ENCODE measurements at places on chromosomes 2 and 18. TPM values are rescaled to one million over a fixed set of nuclear protein-coding genes. Genes with fewer than 3 reads are reported as not detected.
A peak's percentile ranks its signal among the peaks of the same experiment; 100 is the strongest.

GRCh38 chr18:6876641-6877041, 147.1 kb downstream of the ARHGAP28 start:
- no peaks in the 10 kb centered on the region for H3K27me3 ChIP-seq
- H3K27ac ChIP-seq: peak overlapping the region; percentile 7
- H3K36me3 ChIP-seq: 0 out of 2 replicates have a peak, but pooled peaks cover 3% of the 10 kb centered on the region
- H3K4me3 ChIP-seq: no peak overlapping the region

DNA sequence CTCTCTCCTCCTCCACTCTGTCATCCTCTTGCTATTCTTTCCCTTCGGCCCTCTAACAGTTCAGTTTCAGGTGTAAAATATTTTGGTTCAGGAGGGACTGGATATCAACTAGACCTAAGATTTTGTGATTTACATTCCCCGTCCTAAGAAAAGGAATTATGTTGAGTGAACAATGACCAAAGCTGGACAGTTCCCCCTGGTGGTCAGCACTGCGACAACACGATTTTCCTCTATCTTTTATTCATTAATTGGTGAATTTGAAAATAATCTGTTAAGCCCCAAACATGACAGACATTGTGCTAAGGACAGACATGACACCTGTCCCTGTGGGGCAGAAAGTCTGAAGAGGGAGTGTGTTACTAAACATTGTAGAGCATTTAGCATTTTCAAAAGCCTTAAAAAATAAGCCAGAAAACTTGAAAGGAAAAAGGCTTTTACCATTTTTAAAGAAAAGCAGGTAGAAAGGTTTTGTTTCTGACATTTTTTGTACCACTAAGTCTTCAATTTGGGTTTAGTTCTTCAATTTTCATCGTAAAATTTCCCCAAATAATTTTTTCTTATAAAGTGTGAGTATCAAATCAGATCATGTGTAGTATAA, 28.4 kb upstream of the GTF2A1L start:
- H3K4me3 ChIP-seq: no peak overlapping the region
- no peak overlapping the region for H3K27ac ChIP-seq
- H3K36me3 ChIP-seq: peaks cover 8% of the 10 kb centered on the region
- H3K27me3 ChIP-seq: peaks cover 16% of the 10 kb centered on the region
- peak; percentile 59 for DNase-seq
- peaks cover 37% of the 10 kb centered on the region for H3K4me1 ChIP-seq

GRCh38 chr18:49175071-49175470, 224.3 kb upstream of the SMAD7 start:
- H3K27ac ChIP-seq: no peak overlapping the region
- no peak for DNase-seq
- H3K36me3 ChIP-seq: no peaks in the 10 kb centered on the region

- no peaks in the 10 kb centered on the region for H3K4me1 ChIP-seq
- no peak overlapping the region for H3K27ac ChIP-seq
- peaks cover 7% of the 10 kb centered on the region for H3K36me3 ChIP-seq
- no peaks in the 10 kb centered on the region for H3K27me3 ChIP-seq
- DNase-seq: no peak
These were observed 28.4 kb downstream of the AAK1 start for GRCh38 chr2:69615078-69615625.

GRCh38 chr2:69917852-69918251, 2.9 kb downstream of the MXD1 start:
- H3K4me1 ChIP-seq: peaks cover 4% of the 10 kb centered on the region
- no peak for DNase-seq
- no peaks in the 10 kb centered on the region for H3K27me3 ChIP-seq

- no peak overlapping the region for H3K27ac ChIP-seq
- H3K27me3 ChIP-seq: peaks cover 8% of the 10 kb centered on the region
- no peaks in the 10 kb centered on the region for H3K36me3 ChIP-seq
These were observed 506.9 kb downstream of the BCL11A start for GRCh38 chr2:60046529-60046928.

DNA sequence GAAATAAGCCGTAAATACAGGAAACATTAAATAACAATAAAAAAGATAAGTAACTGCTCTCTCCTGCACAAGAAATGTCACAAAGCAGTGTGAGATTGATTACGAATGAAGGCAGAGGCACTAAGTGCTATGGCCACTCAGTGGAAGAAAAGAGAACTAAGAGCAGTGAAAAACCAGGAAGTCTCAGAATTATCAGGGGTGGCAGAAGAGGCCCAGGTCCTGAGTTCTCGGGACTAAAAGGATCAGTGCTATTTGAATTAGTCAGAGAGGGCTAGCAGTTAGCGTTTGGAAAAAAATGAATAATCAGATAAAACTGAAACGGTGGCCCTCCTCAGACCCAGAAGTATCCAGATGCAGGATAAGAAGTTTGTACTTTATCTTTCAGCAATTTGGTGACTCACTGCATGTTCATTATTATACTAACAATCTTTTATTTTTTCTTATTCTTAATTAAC, 367.1 kb downstream of the ZEB2 start:
- no peaks in the 10 kb centered on the region for H3K27me3 ChIP-seq
- no peak for DNase-seq
- H3K4me1 ChIP-seq: peaks cover 16% of the 10 kb centered on the region
- no peaks in the 10 kb centered on the region for H3K36me3 ChIP-seq
- no peak overlapping the region for H3K27ac ChIP-seq

DNA sequence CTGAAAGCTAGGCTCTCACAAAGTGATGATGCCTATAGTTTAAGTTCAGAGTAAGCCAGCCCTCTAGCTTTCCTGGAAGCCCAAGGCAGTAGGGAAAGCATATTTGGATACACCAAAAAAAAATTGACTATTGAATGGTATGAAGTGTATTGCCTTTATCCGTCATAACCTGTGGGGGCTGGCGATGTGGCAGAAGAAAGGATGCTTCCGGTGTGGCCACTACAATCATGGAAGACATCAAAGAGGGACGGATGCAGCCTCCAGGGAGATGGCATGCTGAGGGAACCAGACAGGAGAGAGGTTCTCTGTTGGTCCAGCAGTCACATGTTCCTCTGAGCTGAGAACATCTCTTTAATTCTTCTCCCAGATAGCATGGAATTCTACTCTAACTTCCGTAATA, 170.3 kb downstream of the TMEM18 start:
- peaks cover 22% of the 10 kb centered on the region for H3K4me1 ChIP-seq
- no peaks in the 10 kb centered on the region for H3K36me3 ChIP-seq
- H3K27ac ChIP-seq: no peak overlapping the region
- no peak overlapping the region for H3K4me3 ChIP-seq

DNA sequence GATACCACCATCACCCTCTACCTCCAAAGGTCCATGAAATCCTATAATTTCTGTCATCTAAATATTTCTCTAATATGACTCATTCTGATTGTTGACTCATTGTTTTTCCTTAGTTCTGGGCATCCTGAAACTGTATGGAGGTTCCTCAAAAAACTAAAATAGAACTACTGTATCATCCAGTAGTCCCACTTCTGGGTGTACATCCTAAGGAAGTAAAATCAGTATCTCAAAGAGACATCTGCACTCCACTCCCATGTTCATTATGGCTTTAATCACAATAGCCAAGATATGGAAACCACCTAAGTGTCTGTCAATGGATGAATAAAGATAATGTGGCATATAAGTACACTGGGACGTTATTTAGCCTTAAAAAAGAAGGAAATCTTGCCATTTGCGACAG, 125.8 kb upstream of the MYO3B start:
- H3K4me1 ChIP-seq: peaks cover 16% of the 10 kb centered on the region
- no peaks in the 10 kb centered on the region for H3K27me3 ChIP-seq
- no peak overlapping the region for H3K4me3 ChIP-seq
- no peak overlapping the region for H3K27ac ChIP-seq
- no peaks in the 10 kb centered on the region for H3K36me3 ChIP-seq
- DNase-seq: no peak

DNA sequence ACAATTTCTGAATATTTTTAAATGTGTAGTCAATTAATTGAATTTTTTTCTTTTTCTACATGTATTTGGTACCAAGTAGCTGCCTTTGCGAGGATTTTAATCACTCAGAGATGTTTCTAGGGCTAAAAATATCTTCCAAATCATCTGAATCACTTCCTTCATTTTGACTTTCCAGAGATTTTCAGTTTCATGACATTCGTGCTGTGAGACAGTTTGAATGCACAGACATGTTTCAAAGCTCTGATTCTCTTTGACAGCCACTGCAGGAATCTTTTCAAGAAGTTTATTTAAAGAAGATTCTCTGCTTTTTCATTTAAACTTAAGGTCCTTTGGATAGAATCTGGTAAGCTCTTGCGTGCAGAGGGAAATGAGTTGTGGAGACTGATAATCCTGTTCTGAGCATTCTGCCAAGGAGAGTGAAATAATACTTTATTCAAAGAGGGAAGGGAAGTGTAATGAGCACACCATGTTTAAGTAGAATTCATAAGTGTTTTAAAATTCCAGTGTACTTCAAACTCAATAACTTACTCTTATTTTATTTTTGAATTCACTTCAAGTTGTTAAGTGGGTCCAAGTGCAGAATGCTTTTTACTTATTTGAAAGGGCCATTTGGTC, 9.7 kb downstream of the CYBRD1 start:
- no peaks in the 10 kb centered on the region for H3K4me1 ChIP-seq
- no peak overlapping the region for H3K27ac ChIP-seq
- H3K36me3 ChIP-seq: peaks cover 5% of the 10 kb centered on the region
- no peak overlapping the region for H3K4me3 ChIP-seq
- H3K27me3 ChIP-seq: no peaks in the 10 kb centered on the region
- no peak for DNase-seq

The CGREF1 gene
- total RNA-seq: 4.0 TPM

The ACMSD gene
- total RNA-seq: not detected

The MBD2 gene
- total RNA-seq: 37.4 TPM

The VIT gene
- total RNA-seq: 0.46 TPM

The ACKR3 gene
- 1.4 TPM for total RNA-seq

The POMC gene
- 4.4 TPM for total RNA-seq

The ITGA6 gene
- total RNA-seq: 82.4 TPM

The ZNF396 gene
- total RNA-seq: 1.0 TPM

The RFTN2 gene
- 1.1 TPM for total RNA-seq

The PCARE gene
- not detected for total RNA-seq

Data from WTC11 (cell line).